Kidney (tissue), 22 donors: ENCODE measurements at places on chromosomes 12 and 14.

DNA sequence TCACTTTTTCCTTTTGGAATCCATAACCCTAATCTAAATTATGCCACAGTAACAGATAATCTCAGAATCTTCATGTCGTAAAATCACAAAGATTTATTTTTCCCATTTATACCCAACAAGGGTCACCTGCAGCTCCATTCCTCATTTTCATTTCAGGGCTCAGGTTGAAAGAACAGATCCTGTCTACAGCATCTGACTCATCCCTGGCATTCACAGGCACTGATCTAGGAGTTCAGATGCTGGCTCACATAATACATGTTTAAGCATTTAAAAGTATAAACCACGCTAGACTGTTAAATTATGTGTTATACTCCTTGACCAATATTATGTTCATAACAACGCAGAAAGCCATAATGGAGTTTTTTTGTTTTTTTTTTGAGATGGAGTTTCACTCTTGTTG lies 58.3 kb downstream of the STON2 start:
- no peak for DNase-seq
- no peaks in the 10 kb centered on the region for H3K4me1 ChIP-seq
- H3K27me3 ChIP-seq: no peaks in the 10 kb centered on the region
- no peaks in the 10 kb centered on the region for H3K36me3 ChIP-seq
- H3K4me3 ChIP-seq: no peak overlapping the region
- H3K27ac ChIP-seq: no peak overlapping the region

- H3K36me3 ChIP-seq: no peaks in the 10 kb centered on the region
- H3K27me3 ChIP-seq: no peaks in the 10 kb centered on the region
- no peaks in the 10 kb centered on the region for H3K4me1 ChIP-seq
- H3K4me3 ChIP-seq: no peak overlapping the region
These were observed 847.9 kb upstream of the TMEM132C start for GRCh38 chr12:127419111-127419510.

DNA sequence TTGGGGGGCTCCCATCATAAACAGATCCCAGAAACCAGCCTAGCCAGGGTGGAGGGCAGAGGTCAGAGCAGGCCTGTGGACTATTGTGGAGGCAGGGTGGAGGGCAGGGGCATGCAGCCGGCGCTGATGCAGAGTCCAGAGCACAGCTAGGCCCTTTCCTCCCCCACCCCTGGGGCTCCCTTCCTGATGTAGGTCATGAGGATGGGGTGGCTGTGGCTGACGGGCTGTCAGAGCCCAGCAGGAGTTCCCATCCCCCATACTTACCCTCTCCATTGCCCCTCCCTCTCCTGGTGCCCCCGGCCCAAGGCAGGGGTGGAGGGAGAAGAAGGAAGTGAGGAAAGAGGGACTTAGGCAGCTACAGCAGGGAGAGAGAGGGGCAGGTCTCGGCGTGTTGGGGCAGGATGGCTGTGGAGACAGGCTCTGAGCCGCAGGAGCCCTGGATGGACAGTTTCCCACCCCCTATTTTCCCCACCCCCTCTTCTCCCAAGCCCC lies 5.7 kb upstream of the ZNF385A start:
- H3K27ac ChIP-seq: no peak overlapping the region
- peaks cover 4% of the 10 kb centered on the region for H3K4me1 ChIP-seq

- no peaks in the 10 kb centered on the region for H3K36me3 ChIP-seq
- H3K27me3 ChIP-seq: no peaks in the 10 kb centered on the region
- H3K4me3 ChIP-seq: no peak overlapping the region
- no peaks in the 10 kb centered on the region for H3K4me1 ChIP-seq
- no peak overlapping the region for H3K27ac ChIP-seq
- DNase-seq: no peak
These were observed 71.6 kb upstream of the PSMC1 start for GRCh38 chr14:90184571-90185266.
